ENCODE measurements at places on chromosomes 13 and 19.

GRCh38 chr13:112182846-112183531, 116.0 kb downstream of the SOX1 start:
- DNase-seq = no peak

GRCh38 chr19:11556634-11557420, 2.2 kb downstream of the ELOF1 start:
- DNase-seq = no peak

GRCh38 chr13:79423801-79424642, 18.0 kb upstream of the RBM26 start:
- no peak for DNase-seq

GRCh38 chr19:51108805-51109146, 567 bp upstream of the CTU1 start:
- no peak for DNase-seq

- peak; percentile 80 for DNase-seq
Measured at GRCh38 chr19:55178781-55179599, 1.1 kb downstream of the SYT5 start.

DNA sequence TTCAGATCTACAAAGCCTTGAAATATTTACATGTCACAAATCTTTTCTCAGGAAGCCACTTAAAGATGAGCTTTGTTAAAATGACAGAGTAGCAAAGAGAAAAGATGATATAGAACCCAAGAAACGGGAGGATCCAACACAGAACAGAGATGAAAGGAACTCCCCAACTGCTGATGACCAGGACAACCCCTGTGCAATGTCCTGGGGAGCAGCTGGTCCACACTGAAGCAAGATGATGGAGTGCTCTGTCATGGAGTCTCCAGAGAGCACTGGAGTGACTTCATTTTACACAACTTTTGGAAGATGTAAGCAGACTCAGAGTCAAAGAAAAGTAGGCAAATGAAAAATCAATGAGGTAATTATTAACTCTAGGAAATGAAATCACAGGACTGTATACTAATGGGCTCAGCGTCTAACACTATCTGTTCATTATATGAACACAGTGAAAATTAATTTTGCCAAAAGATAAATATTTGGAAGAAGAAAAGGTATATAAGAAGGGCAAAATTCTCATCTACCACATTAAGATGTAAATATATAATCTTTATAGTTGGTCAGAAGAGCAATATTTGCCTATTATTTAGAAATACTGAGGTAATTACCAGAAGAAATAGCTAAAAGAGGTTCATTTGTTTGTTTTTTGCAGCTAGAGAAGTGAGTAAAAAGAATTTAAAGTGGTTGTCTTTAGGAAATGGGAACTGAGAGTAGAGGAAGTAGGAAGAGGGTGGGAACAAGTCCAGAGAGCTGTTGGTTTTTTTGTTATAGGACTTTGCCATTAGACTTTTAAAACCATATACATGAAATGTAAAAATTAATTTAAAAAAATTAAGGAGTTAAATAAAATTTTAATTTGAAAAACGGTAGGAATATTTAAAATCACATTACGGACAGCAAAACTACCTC, 30.5 kb downstream of the MTRF1 start:
- no peak for DNase-seq

- no peak for DNase-seq
Measured at GRCh38 chr19:18762125-18763023, 28.7 kb downstream of the COMP start.

GRCh38 chr13:98749501-98749900, 3.0 kb downstream of the SLC15A1 start:
- no peak for DNase-seq

GRCh38 chr13:95049772-95050171, 251.5 kb downstream of the ABCC4 start:
- DNase-seq = no peak

- DNase-seq = no peak
Measured at GRCh38 chr19:41612483-41612882, 14.4 kb downstream of the CEACAM4 start.

DNA sequence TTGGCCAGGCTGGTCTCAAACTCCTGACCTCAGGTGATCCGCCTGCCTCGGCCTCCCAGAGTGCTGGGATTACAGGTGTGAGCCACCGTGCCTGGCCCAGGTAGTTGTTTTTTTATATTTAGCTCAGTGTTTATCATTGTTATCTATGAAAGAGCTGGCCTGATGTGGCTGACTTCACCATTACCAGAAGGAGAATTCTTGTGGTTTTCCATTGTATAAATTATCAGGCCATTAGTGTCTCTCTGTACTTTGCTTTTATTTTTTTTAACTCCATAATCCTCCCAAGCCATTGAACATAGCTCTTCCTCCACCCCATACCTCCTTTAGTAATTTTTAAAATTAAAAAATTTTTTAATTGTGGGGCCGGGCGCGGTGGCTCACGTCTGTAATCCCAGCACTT, 24.2 kb downstream of the CERS4 start:
- no peak for DNase-seq

Measured in stimulated activated CD4-positive, alpha-beta T cell treated with anti-CD3 and anti-CD28 coated beads, Interleukin-2, amount 100 ng/mL, for 4 hours (primary cell).